Skin of body (tissue), 3 donors: ENCODE measurements at places on chromosomes 3 and 15.

- no peak for DNase-seq
Observed at GRCh38 chr3:30502742-30503073, 103.7 kb upstream of the TGFBR2 start.

GRCh38 chr3:152335273-152335672, 66.5 kb downstream of the MBNL1 start:
- DNase-seq = no peak

GRCh38 chr3:125587039-125587648, 8.2 kb downstream of the OSBPL11 start:
- DNase-seq = no peak

GRCh38 chr15:96053031-96053780, 277.3 kb upstream of the NR2F2 start:
- no peak for DNase-seq
